ENCODE measurements at places on chromosomes 12 and 14.

GRCh38 chr14:71244341-71244740 lies 337.1 kb downstream of the PCNX1 start:
- DNase-seq: no peak

GRCh38 chr12:95411057-95411456 lies 62.9 kb upstream of the METAP2 start:
- no peak for DNase-seq

DNA sequence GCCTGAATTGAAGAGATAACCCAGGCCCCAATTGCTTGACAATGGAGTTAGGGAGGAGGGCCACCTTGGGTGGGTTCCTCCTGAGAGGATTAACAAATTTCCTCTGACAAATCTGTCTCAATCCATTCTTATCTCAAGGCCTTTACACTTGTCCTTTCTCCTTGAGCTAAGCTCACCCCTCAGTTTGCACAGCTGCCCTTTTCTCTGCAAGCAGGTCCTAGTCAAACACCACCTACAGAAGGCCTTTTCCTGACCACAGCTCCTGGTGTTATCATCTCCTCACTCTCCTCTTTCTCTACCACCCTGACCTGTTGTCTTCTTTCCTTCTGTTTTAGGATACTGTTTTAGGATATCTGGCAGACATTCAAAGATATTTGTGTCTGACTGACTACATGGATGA lies 26.4 kb upstream of the GSC start:
- DNase-seq: no peak

DNA sequence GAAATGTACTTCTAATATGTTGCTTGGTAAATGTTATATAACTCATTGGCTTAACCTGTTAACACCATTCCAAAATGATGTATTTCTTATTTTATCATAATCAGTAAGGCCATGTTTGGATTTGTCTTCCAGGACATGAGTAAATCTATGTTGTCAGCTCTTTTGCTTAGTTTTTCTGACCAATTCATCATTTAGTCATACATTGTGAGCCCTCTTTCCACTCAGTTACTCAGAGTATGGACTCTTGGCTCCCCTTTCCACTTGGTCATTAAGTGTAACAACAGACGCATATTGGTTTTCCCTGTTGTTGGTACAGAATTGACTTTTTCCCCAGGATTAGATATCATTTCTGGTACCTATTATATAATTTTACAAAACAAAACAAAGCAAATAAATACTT lies 9.0 kb upstream of the CLEC4D start:
- DNase-seq: no peak

- DNase-seq: no peak
Measured at GRCh38 chr14:48725051-48725734, 861.0 kb downstream of the RPS29 start.

DNA sequence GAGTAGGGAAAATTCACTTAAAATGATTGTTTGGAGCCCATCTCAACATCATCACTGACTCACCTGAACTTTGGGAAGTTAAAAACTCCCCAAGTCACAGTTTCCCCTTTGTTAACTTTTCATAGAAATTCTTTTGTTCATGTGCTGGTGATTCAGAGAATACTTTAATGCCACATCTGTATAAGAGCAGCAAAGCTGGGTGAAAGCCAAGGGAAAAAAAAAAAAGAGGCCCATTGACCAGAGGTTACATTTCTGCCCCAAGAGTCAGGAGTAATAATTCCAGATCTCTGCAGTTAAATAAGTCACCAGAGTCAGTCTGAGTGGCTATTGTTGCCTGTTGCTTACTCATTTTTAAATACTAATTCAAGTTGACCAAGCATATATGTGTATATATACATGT lies 136.4 kb upstream of the LGR5 start:
- DNase-seq: no peak

GRCh38 chr14:59997449-59997848 lies 77.5 kb downstream of the LRRC9 start:
- DNase-seq: no peak

DNA sequence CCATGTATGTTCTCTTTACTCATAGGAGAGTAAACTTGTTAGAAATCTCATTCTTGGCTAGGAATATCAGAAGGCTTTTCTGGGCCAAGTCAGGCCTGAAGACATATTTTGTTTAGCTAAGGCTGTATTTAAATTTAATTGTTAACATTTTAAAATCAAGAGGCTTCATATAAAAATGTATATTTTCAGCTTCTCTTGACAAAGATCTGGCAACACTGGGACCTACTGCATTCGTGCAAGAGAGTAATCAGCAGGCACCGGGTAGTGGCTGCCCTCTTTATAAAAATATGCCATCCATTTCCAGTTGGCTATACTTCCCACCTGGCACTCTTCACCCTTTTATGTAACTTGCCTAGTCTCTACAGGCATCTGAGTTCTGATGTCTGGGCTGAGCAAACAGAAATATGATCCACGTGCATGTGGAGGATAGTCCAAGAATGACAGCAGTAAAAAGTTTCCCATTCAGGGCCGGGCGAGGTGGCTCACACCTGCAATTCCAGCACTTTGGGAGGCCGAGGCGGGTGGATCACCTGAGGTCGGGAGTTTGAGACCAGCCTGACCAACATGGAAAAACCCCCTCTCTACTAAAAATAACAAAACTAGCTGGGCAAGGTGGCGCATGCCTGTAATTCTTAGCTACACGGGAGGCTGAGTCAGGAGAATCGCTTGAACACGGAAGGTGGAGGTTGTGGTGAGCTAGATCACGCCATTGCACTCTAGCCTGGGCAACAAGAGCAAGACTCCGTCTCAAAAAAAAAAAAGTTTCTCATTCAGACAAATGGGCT lies 2.0 kb upstream of the SOS2 start:
- no peak for DNase-seq

- DNase-seq: no peak
Measured at GRCh38 chr12:113002155-113002554, 23.8 kb downstream of the OAS2 start.

GRCh38 chr14:64561631-64562030 lies 11.9 kb downstream of the PPP1R36 start:
- no peak for DNase-seq

DNA sequence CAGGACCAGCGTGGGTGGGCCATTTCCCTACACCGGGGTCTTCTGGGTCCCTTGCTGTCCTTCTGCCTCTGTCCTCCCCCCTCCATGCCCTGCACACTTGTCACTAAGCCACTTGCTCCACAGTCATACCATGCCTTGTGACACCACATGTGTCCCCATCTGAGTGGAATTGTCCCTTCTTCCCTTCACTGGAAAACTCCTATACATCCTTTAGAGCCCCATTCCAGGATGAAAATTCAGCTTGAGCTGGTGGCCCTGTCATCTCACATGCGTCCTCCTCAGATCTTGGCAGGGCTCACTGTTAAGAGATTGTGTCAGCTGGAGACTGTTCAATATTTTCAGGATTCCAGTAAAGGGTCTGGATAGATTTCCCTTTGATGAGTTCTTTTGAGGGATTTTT lies 87.4 kb downstream of the DNAH10 start:
- DNase-seq: no peak

DNA sequence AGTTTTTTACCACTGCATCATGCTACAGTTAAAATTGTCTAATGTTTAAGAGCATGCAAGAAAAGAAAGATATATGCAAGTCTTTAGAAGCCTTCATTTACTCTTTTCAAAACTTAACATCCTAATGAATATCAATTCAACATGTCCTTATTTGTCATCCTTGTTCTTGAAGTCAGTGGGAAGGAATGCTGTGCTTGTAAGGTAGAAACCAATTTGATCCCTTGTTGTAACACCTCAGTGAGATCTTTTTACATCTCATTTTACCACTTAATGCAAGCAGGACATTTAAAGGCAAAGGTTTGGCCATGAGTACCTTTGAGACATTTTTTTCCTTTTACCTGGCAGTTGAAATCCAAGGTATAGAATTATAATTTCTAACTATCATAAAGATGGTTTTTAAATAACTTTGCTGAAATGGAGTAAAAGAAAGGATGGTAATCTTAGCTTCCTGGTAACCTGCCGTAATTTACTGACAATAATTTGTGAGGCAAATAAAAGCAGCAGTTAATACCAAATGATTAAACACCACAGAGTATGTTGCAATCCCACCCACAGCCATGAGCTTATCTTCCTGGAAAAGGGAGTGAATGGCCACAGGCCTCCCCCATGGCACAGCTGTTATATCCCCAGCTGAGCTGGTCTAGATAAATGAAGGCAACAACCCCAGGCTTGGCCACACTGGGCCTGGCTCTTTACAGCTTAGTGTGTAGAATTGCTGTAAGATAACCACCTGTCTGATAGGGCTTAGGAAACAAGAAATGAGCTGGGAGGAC lies 33.2 kb upstream of the STRN3 start:
- DNase-seq: no peak

DNA sequence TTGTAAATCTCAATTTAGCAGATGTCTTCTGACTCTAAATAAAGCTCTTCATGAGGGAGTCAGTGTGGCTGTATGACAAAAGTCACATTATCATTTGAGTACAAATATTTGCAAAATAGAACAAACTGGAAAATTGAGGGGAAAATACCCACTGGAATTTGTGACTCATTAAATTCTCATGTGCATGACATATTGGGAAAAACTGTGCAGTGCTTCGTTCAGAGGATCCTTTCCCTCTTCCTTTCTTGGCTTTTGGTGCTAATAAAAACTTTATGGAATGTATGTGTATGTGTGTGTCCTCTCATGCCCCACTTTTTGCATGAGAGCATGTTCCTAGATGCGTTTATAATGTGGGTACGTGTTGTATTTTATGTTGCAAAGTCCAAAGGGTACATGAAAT lies 267.8 kb downstream of the KTN1 start:
- DNase-seq: no peak

- no peak for DNase-seq
Measured at GRCh38 chr14:89775151-89775550, 179.4 kb downstream of the EFCAB11 start.

GRCh38 chr14:67569011-67569650 lies 30.9 kb downstream of the PIGH start:
- no peak for DNase-seq

- DNase-seq: no peak
Measured at GRCh38 chr12:124713436-124714082, 146.1 kb upstream of the NCOR2 start.

DNA sequence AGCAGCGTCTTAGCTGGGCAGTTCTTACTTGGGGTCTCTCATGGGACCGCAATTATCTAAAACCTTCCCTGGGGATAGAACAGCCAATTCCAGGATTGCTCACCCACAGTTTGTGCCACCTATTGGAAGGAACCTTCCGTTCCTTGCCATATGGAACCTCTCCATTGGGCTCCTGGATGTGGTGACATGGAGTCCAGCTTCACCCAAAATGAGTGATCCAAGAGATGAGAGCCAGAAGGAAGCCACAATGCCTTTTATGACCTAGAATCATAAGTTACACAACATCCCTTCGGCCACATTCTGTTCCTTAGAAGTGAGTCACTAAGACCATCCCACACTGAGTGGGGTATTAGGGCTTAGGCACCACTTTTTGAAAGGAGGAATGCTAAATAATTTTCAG lies 164.4 kb downstream of the FBXL14 start:
- DNase-seq: no peak

DNA sequence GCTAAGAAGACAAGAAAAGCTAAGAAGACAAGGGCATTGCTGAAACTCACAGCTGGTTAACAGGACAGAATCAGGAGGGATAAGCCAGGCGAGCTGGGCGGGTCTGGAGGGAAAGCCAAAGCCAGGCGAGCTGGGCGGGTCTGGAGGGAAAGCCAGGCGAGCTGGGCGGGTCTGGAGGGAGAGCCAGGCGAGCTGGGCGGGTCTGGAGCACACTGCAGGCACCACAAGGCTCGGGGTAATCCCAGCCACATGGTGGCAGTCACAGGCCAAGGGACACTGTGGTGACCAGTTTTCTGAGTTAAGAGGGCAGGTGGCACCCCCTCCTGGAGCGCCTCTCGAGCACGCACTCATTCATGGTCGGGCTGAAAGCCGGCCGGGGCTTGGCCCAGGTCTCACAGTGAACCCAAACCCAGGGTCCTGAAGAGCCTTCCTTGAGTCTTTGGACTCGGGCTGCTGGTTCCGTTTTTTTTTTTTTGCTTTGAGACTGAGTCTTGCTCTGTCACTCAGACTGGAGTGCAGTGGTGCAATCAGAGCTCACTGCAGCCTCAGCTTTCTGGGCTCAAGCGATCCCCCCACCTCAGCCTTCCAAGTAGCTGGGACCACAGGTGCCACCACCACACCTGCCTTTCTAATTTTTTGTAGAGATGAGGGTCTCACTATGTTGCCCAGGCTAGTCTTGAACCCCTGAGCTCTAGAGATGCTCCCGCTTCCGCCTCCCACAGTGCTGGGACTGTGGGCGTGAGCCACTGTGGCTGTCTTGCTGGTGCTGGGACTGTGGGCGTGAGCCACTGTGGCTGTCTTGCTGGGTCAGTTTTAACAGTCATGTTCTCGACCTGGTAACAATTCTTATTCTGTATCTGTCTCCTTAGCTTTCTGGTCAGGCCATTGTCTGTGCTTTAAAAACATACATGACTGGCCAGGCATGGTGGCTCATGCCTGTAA lies 40.2 kb downstream of the HSP90AA1 start:
- DNase-seq: no peak

GRCh38 chr14:84688297-84689025 lies 841.5 kb upstream of the FLRT2 start:
- DNase-seq: no peak

- DNase-seq: no peak
Measured at GRCh38 chr12:27999521-27999920, 27.0 kb upstream of the PTHLH start.

GRCh38 chr14:33590891-33591630 lies 359.8 kb downstream of the EGLN3 start:
- DNase-seq: no peak

DNA sequence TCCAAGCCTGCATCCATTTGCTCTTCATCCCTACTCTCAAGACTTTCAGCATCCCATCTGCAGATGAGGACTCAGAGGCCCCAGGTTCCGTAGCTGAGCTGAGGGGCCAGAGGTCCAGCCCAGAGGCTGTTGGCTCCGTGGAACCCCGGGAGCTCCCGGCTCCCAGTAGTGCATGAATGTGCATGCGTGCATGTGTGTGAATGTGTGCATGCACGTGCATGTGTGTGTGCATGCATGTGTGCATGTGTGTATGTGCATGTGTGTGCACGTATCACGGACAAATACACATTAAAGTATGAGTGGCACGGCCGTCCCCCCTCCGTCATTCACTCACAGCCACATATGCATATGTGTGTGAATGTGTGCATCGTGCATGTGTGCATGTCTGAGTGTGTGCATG lies 149.9 kb downstream of the KIF26A start:
- no peak for DNase-seq

DNA sequence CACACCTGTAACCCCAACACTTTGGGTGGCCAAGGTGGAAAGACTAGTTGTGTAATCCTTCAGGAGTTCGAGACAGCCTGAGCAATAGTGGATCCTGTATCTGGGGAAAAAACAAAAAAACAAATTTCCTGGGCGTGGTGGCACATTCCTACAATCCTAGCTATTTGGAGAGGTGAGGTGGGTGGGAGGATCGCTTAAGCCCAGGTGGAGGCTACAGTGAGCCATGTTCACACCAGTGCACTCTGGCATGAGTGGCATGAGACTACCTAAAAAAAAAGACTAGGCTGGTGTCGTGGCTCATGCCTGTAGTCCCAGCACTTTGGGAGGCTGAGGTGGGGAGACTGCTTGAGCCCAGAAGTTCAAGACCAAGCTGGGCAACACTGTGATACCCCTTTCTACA lies 17.2 kb downstream of the PTGES3 start:
- no peak for DNase-seq

GRCh38 chr12:112907415-112908157 lies 824 bp downstream of the OAS1 start:
- no peak for DNase-seq

- DNase-seq: no peak
Measured at GRCh38 chr14:32635061-32635719, 303.5 kb upstream of the NPAS3 start.

Measured in central memory CD8-positive, alpha-beta T cell (primary cell).